ENCODE measurements at places on chromosomes 3 and 15.

DNA sequence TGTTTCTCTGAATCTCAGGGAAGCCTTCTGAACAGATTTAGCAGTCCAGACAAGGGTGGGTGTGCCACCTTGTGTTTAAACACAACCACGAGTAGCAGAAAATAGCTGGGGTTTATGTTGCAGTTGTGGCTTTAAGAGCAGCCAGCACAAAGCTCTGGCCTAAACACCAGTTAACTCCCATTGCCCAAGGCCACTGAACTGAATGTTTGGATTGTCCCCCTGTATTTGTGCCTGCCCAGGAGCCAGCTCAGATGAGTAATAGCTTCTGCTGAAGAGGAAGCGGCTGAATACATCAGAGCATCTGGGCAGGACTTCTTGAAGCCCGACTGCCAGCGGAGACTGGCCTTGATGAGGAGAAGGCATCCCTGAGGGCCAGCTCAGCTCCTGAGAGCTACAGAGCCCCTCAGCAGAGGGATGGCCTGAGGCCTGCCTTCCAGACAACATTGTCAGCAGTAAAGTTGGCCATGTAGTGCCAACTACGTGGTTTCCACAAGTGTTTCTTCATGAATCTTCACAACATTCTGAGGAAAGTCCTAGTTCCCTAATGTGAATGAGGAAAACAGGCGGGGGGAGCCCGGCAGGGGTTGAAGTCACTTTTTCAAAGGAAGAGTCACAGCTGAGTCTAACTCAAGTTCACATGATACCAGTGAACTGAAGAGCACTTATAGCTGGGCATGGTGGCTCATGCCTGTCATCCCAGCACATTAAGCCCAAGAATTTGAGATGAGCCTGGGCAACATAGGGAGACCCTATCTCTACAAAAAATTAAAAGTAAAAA, 65.8 kb upstream of the ZBTB38 start:
- peak; percentile 78 for DNase-seq

GRCh38 chr15:32825219-32825618, 107.4 kb downstream of the GREM1 start:
- no peak for DNase-seq

GRCh38 chr3:128935922-128936321, 56.5 kb downstream of the ACAD9 start:
- no peak for DNase-seq

- peak; percentile 53 for DNase-seq
Measured at GRCh38 chr15:66701422-66702034, 508 bp upstream of the SMAD6 start.

DNA sequence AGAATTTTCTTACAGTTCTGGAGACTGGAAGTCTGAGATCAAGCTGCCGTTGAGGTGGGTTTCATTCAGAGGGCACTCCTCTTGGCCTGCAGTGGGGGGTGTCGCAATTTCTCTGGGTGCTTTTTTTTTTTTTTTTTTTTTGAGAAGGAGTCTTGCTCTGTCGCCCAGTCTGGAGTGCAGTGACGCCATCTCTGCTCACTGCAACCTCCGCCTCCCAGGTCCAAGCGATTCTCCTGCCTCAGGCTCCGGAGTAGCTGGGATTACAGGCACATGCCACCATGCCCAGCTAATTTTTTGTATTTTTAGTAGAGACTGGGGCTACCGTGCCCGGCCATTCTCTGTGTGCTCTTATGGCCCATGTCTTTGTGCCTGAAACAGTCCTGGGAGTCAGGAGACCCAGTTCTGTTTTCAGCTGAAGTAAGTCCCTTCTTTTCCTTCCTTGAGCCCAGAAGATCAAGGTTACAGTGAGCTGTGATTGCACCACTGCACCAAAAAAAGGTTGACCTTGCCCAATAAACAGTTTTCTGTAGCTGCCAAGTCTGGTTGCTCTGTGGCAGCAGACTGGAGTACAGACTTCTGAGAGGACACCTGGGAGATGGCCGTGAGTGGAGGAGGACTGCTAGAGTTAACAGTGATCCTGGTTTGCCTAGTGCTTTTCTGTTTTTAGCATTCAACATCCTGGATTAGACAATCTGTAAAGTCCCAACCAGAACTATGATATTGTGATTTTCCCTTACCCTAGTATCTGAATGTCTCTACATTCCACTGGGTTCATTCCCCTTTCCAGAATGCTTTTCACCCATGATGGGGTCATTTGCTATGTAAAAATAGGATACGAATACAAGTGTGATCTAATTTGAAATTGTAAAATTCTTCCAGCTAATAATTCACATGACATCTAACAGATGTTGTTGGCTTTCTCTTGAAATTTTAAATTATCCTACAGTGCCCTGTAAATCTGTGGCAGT, 76.6 kb upstream of the RNF7 start:
- DNase-seq = no peak

DNA sequence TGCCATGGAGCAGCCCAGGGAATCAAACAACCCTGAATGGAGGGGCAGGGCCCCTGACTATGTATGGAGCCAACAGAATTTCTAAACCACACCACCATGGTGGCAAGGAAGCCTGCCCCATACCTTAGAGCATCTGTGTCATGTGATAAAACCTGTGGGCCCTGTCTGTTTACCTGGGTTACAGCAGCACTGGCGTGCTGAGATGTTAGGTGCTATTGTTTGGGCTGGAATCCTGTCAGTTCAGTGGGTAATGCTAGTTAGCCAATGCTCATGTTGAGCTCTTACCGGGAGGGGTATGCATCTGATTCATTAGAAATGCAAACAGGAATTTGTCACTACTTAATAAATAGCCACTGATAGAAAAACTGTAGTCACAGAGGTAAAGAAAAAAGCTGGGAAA, 63.5 kb upstream of the ETV5 start:
- no peak for DNase-seq

- no peak for DNase-seq
Measured at GRCh38 chr3:194030372-194030771, 105.6 kb upstream of the HES1 start.

- DNase-seq = no peak
Measured at GRCh38 chr3:141489203-141489602, 2.4 kb downstream of the RASA2 start.

DNA sequence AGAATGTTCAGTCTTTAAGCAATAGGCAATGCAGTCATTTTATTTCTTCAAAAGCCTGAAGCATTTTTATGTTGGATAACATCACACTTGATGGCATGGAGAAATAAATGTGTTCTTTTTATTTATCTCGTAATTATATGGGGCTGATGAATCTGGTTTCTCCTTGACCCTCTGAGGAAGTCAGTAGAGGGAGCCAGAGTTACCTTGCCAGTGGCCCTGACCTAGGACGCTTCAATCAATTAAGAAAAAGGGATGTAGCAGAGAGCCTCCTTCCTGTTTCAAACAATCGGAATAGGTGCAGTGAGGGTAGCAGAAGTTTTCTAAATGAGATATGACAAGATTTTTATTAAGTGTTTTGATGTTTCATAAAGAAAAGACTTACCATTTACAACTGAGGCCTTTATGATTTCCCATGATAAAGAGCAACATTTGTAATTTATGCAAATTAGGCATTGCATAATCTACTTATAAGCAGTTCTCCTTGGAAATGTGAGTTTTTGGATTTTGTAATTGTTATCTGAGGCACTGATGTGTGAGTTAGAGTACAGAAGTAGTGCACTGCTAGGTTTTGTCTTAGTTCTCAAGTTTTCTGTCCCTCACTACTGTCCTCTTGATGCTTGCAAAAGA, 129.1 kb downstream of the RAP2B start:
- DNase-seq = no peak

DNA sequence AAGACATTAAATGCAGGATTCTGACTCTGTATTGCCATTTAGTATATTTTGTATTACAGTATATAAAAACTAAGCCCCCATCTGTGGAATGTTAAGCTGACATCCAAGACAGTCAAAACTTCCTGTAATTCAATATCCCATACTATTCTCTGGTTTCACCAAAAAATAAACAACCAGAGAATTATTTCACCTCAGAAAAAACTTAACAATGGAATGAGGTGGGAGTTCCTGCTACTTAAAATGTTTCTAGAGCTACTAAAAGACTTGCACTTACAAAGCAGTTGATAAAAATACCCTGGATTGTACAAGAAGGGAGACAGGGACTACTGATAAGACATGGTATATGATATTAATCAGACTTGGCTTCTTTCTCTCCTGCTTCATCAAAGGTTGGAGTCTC, 8.3 kb downstream of the ARL13B start:
- DNase-seq = peak; percentile 71

DNA sequence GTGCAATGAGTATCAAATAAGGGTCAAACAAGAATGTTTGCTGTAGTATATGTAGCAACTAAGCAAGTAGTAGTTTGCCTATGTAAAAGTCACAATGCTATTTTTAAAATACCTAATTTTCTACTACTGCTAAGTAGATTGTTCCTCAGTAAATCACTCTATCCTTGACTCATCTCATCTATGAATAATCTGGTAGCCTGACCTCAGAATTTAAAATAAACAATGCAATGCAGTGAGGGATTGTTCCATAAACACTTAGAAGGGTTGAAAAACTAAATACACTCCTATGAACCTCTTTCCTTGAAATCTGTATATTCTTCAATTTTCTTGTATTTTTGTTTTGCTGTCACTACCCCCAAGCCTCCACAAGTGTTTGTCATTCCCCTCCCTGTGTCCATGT, 253.3 kb downstream of the TBC1D5 start:
- peak; percentile 47 for DNase-seq

- DNase-seq = no peak
Measured at GRCh38 chr15:101486696-101487459, 2.6 kb downstream of the PCSK6 start.

DNA sequence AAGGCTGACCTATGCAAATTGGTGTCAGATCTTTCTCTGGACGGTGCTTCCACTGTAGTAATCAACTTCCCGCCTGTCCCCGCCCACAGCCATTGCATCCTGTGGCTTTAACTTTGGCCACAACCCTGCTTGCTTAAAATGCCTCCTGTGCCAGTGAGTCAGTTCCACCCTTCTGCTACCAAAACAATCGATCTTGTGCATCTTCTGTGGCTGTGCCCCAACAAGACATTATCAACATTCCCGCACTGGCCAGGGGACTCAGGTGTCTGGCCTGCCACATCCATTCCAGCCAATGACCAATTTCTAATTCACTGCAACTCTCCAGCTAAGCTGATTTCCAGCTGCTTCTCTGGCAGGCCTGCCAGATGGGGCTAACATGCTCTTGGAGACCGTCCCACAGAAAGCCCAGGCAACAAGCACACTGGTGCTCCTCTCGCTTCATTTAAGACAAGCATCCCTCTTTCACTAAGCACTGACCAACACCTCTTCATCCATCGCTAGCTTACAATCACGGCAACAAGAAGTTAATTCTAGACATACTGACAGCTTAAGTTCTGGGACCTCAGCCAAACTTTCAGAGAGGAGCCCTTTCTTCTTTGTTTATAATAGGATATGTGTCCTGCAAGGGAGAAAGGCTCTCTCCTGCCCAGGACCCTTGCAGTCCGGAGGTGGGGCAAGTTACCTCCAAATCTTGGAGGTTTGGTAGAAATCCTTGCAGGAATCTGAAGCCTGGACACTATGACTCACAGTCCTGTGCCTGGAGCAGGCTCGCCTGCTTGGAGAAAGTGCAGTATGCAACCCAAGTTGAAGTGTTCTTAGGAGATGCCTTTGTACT, 6.7 kb downstream of the CA12 start:
- DNase-seq = peak; percentile 86

DNA sequence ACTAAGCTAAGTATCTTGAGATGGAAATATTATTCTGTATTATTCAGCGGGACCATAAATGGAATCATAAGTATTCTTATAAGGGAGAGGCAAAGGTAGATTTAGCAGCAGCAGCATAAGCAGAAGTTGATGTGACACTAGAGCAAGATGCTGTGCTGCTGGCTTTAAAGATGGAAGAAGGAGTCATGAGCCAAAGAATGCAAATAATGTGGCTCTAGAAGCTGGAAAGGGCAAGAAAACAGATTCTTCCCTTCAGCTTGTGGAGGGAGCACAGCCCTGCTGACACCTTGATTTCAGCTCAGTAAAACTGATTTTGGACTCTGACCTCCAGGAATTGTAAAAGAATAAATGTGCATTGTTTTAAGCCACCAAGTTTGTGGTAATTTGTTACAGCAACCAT, 144.2 kb upstream of the ANKRD28 start:
- no peak for DNase-seq

DNA sequence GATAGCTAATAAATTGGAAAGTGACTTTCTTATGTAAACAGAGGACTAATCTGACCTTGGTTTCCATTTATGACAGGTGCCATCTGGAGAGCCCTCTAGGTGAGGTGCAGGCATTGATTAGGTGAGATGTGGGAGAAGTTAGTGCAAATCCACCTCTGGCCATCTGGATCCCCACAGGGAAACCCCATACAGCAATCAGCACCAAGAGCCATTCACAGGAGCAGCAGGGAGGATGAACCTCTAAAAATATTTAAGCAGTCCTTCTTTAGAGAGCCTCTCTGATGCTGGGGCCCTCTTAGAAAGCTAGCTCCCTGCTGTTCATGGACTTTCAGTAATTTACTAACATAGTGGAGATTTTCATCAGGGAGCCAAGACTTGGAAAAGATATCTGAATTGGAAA, 69.3 kb downstream of the CLSTN2 start:
- no peak for DNase-seq

GRCh38 chr3:178655488-178655887, 119.3 kb downstream of the KCNMB2 start:
- no peak for DNase-seq

GRCh38 chr15:81349271-81349670, 24.7 kb downstream of the TMC3 start:
- no peak for DNase-seq

Measured in amniotic epithelial cell (primary cell).